Ovary (tissue), 10 donors: ENCODE measurements at places on chromosomes 3 and 15. TPM values are rescaled to one million over a fixed set of nuclear protein-coding genes. Genes with fewer than 3 reads are reported as not detected.

The RASGRP1 gene
- total RNA-seq = 0.28 TPM

The TKT gene
- 176 TPM for total RNA-seq

The SUCNR1 gene
- total RNA-seq = 0.37 TPM

The NECTIN3 gene
- total RNA-seq = 36.3 TPM

The AMOTL2 gene
- total RNA-seq = 42.4 TPM

The PRSS50 gene
- 0.28 TPM for total RNA-seq

The ERICH6 gene
- 0.36 TPM for total RNA-seq

The FLNB gene
- 51.9 TPM for total RNA-seq

The CHRFAM7A gene
- 0.12 TPM for total RNA-seq

The COL7A1 gene
- 13.1 TPM for total RNA-seq

The NKTR gene
- total RNA-seq = 98.8 TPM

The FBN1 gene
- 97.4 TPM for total RNA-seq

The CPLX3 gene
- not detected for total RNA-seq

The ONECUT1 gene
- not detected for total RNA-seq

The PCLAF gene
- 0.37 TPM for total RNA-seq

The TMEM108 gene
- total RNA-seq = not detected

The ITIH1 gene
- 0.42 TPM for total RNA-seq

The TFRC gene
- total RNA-seq = 102 TPM

The CPOX gene
- 11.2 TPM for total RNA-seq

The CACNA1D gene
- 9.3 TPM for total RNA-seq

The B3GNT5 gene
- 6.8 TPM for total RNA-seq

The ACP3 gene
- total RNA-seq = 2.5 TPM

The HRH1 gene
- 4.3 TPM for total RNA-seq

The C3orf70 gene
- total RNA-seq = 7.2 TPM

The ROBO2 gene
- total RNA-seq = 3.4 TPM

The PLA1A gene
- 1.2 TPM for total RNA-seq

The DGKG gene
- total RNA-seq = 5.1 TPM

The TMEM212 gene
- total RNA-seq = 0.45 TPM

The EFCC1 gene
- 7.8 TPM for total RNA-seq

The C2CD4A gene
- not detected for total RNA-seq

The ALS2CL gene
- total RNA-seq = 8.8 TPM

The MESP2 gene
- not detected for total RNA-seq

The ADIPOQ gene
- 1.1 TPM for total RNA-seq

The COL6A6 gene
- 0.25 TPM for total RNA-seq

The SLC4A7 gene
- total RNA-seq = 23.3 TPM

The ZDHHC23 gene
- 3.4 TPM for total RNA-seq

The ST6GAL1 gene
- total RNA-seq = 29.1 TPM

The CCK gene
- not detected for total RNA-seq

The SH2D7 gene
- total RNA-seq = not detected

The TMC3 gene
- total RNA-seq = not detected

The NFKBIZ gene
- total RNA-seq = 45.5 TPM

The GATM gene
- total RNA-seq = 43.6 TPM

The SYNM gene
- total RNA-seq = 14.9 TPM

The SEMA5B gene
- 0.23 TPM for total RNA-seq

The NPAP1 gene
- total RNA-seq = 0.45 TPM

The NMD3 gene
- 61.7 TPM for total RNA-seq

The HTR3C gene
- total RNA-seq = not detected

The SLC51B gene
- not detected for total RNA-seq

The HGD gene
- total RNA-seq = 0.74 TPM

The SLC28A2 gene
- total RNA-seq = 0.12 TPM
